Glutamatergic neuron (in vitro differentiated cells): ENCODE measurements at places on chromosomes 16 and 17.

DNA sequence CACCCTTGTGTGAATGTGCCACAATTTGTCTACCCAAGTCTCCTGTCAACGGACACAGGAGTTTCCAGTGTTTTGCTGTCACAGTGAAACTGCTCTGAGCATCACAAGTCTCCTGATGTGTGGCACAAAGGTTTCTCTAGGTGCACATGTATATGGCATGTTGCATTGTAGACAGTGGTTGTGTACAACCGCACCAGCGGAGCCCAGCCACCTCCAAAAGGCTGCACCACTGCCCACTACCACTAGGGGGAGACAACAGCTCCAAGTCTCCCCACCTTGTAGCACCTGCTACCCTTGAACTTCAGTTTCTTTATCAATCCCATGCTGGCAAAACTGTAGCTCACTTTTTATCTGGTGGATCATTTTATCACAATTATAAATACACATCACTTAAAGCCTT lies 95.5 kb upstream of the ZNF469 start:
- peaks cover 3% of the 10 kb centered on the region for H3K27me3 ChIP-seq
- H3K4me3 ChIP-seq = no peak overlapping the region
- peaks cover 14% of the 10 kb centered on the region for H3K4me1 ChIP-seq
- DNase-seq = peak; percentile 43
- no peak overlapping the region for H3K27ac ChIP-seq

DNA sequence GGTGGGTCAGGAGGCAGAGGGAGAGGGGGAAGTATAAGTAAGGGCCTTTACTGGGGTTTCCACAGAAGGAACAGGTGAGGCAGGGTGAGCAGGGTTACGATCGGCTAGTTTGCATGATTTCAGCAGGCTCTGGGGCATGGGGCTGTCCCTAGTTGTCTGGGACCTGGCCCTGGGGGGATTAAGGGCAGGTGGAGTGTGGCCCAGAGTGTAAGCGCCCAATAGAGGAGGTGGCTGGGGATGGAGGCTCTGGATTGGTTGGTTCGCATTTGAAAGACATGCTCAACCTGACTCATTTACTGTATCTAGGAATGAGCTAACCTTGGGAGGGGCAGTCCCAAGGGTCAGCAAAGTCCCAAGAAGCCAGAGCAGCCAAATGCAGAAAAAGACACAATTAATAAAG lies 230.3 kb downstream of the MAP2K4 start:
- peaks cover 3% of the 10 kb centered on the region for H3K27me3 ChIP-seq
- H3K27ac ChIP-seq = no peak overlapping the region
- DNase-seq = no peak
- H3K4me3 ChIP-seq = no peak overlapping the region
- no peaks in the 10 kb centered on the region for H3K36me3 ChIP-seq

DNA sequence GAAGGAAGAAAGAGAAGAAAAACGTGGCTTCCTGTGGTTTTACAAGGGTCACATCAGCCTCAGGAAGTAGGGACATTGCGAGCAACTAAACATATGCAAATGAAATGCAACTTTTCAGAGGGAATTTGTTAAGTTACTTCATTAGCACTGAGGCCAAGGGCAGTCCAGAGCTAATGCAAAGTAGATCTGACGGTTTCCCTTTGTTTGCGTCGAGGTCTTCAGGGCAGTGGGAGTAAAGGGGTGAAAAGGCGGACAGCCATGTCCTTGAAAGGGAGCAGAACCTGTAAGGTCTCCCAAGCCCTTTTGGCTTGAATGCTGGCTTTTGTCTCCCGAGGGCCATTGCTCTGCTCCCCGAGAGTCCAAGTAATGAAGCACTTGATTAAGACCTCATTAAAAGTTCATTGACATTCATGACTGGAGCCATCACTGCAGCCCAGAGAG lies 85.0 kb downstream of the PMP22 start:
- H3K27ac ChIP-seq = peak overlapping the region; percentile 30
- H3K36me3 ChIP-seq = no peaks in the 10 kb centered on the region
- peak overlapping the region; percentile 3 for H3K4me3 ChIP-seq
- DNase-seq = no peak
- H3K27me3 ChIP-seq = no peaks in the 10 kb centered on the region

- H3K27ac ChIP-seq = no peak overlapping the region
- peaks cover 4% of the 10 kb centered on the region for H3K36me3 ChIP-seq
- H3K4me1 ChIP-seq = peaks cover 1% of the 10 kb centered on the region
- H3K27me3 ChIP-seq = peaks cover 3% of the 10 kb centered on the region
- H3K4me3 ChIP-seq = no peak overlapping the region
Observed at GRCh38 chr16:72128701-72129100, 35.1 kb downstream of the DHX38 start.

DNA sequence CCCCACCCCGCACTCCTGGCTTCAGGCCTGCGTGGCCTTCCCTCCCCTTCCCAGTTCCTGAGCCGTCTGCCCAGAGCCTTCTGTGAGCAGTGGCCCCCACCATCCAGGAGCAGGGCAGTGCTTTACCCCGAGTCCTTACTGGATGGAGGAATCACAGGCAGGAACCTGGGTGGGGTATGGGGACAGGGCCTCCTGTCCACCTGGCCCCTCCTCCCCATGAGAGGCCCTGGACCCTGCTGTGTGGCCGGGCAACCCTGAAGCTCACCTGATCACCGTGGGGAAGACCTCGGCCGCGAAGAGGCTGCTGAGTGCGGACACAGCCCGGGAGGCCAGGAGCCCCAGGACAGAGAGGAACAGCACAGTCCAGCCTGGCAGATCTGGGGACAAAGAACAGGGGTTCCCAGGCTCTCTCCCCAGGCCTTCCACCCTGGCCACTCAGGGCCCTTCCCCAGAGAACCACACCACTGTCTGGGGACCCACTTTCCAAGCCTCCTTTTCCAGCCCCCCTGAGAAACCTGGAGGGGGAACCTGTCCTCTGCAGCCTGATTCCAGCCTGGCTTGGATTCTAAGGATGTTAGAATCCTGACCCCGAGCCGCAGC lies 3.2 kb downstream of the SLC22A31 start:
- no peaks in the 10 kb centered on the region for H3K4me1 ChIP-seq
- H3K4me3 ChIP-seq = no peak overlapping the region
- no peak overlapping the region for H3K27ac ChIP-seq
- peaks cover 9% of the 10 kb centered on the region for H3K27me3 ChIP-seq
- DNase-seq = no peak

GRCh38 chr17:8985054-8985701 lies 19.7 kb upstream of the PIK3R5 start:
- H3K4me3 ChIP-seq = no peak overlapping the region
- H3K27me3 ChIP-seq = no peaks in the 10 kb centered on the region
- no peaks in the 10 kb centered on the region for H3K4me1 ChIP-seq
- H3K36me3 ChIP-seq = no peaks in the 10 kb centered on the region

DNA sequence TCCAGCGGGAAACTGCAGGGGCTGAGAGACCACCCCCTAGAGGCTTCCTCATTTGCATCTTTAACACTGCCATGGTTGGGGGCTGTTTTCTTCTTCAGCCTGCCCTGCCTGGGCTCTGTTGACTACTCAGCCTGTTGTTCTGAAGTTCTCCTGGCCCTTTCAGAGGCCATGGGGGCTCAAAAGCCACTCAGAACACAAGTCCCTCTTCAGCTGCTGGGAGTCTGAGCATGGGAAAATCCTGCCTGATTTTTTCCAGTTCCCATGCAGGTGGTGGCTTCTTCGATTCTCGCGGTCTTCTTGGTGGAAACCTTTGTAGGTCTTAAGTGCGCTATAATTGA lies 36.3 kb downstream of the PLCG2 start:
- H3K36me3 ChIP-seq = no peaks in the 10 kb centered on the region
- no peaks in the 10 kb centered on the region for H3K4me1 ChIP-seq
- peaks cover 1% of the 10 kb centered on the region for H3K27me3 ChIP-seq
- H3K4me3 ChIP-seq = no peak overlapping the region
- H3K27ac ChIP-seq = no peak overlapping the region

- no peaks in the 10 kb centered on the region for H3K4me1 ChIP-seq
- DNase-seq = no peak
- no peak overlapping the region for H3K4me3 ChIP-seq
- peaks cover 2% of the 10 kb centered on the region for H3K27me3 ChIP-seq
- H3K27ac ChIP-seq = no peak overlapping the region
Observed at GRCh38 chr16:29126057-29126494, 141.2 kb downstream of the LAT start.

GRCh38 chr17:8488901-8489300 lies 53.2 kb downstream of the NDEL1 start:
- H3K4me1 ChIP-seq = no peaks in the 10 kb centered on the region
- H3K27ac ChIP-seq = no peak overlapping the region
- no peak for DNase-seq
- peaks cover 1% of the 10 kb centered on the region for H3K27me3 ChIP-seq
- peaks cover 13% of the 10 kb centered on the region for H3K36me3 ChIP-seq

DNA sequence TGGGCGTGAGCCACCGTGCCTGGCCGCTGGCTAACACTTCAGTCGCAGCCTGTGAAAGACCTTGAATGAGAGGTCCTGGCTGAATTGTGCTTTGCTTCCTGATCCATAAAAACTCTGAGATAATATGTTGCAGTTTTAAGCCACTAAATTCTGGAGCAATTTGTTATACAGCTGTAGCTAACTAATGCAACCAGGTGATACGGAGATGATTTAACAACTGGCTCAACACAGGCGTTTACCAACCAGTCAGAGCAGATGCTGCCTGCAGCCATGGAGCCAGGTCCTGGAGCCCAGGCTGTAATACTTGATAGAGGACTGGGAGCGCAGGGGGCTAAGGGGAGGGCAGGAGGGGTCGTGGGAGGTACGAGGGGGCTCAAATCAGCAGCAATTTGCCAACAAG lies 50.9 kb downstream of the PLXDC1 start:
- H3K4me3 ChIP-seq = no peak overlapping the region
- H3K36me3 ChIP-seq = no peaks in the 10 kb centered on the region
- no peaks in the 10 kb centered on the region for H3K27me3 ChIP-seq
- peaks cover 4% of the 10 kb centered on the region for H3K4me1 ChIP-seq
- no peak for DNase-seq

- H3K27me3 ChIP-seq = no peaks in the 10 kb centered on the region
- no peak overlapping the region for H3K27ac ChIP-seq
- peaks cover 5% of the 10 kb centered on the region for H3K36me3 ChIP-seq
- peaks cover 8% of the 10 kb centered on the region for H3K4me1 ChIP-seq
- no peak overlapping the region for H3K4me3 ChIP-seq
Observed at GRCh38 chr16:66462912-66463311, 35.8 kb downstream of the BEAN1 start.

DNA sequence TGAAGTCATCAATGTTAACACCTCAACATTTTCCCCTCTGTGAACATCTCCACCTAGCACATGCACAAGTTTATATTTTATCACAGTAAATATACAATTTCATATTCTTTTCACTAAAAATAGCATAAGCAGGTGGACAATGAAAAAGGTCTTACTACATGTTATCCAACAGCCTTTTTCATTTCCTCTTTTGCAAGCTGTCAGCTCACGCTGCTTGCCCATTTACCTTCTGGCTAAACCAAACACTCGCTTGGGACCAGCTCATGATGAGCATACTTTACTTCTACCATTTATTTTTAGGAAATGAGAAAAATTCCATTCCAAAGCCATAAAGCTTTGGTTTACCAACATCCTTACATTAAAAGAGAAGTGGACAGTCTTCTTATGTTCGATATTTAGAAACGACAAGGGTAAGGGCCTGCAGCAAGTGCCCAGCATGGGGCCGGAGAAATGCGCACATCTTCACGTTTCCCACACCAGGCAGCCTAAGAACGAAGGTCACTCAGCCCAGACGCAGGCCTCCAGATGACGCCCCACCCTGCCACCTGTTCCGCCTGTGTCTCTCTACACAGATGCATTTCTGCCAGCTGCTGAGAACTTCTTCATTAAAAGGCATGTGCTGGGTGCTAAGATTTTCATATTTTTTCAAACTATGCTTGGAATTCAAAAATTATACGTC lies 13.9 kb downstream of the SNN start:
- no peak overlapping the region for H3K4me3 ChIP-seq
- H3K36me3 ChIP-seq = no peaks in the 10 kb centered on the region
- peak overlapping the region; percentile 89 for H3K27ac ChIP-seq
- H3K27me3 ChIP-seq = peaks cover 21% of the 10 kb centered on the region
- H3K4me1 ChIP-seq = peaks cover 50% of the 10 kb centered on the region

GRCh38 chr17:17523731-17524490 lies 27.7 kb upstream of the RASD1 start:
- peaks cover 22% of the 10 kb centered on the region for H3K4me1 ChIP-seq
- no peak overlapping the region for H3K4me3 ChIP-seq

GRCh38 chr16:77191259-77191969 lies 424 bp downstream of the MON1B start:
- DNase-seq = no peak
- peaks cover 8% of the 10 kb centered on the region for H3K36me3 ChIP-seq
- H3K4me3 ChIP-seq = peak overlapping the region; percentile 90
- peaks cover 19% of the 10 kb centered on the region for H3K4me1 ChIP-seq
- H3K27me3 ChIP-seq = peaks cover 5% of the 10 kb centered on the region
- peak overlapping the region; percentile 95 for H3K27ac ChIP-seq

DNA sequence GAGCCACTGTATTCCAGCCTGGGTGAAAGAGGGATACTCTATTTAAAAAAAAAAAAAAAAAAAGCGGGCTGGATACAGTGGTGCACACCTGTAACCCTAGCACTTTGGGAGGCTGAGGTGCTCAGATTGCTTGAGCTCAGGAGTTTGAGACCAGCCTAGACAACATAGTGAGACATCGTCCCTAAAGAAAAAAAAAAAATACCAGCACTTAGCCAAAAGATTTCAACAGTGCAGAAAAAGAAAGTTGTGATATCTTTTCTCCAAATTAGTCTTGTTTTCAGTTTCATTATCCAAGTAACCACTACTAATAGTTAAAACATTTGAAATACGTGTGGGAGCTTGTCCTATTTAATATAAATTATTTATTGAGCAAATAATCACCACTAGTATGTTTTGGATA lies 48.7 kb downstream of the TENT4B start:
- DNase-seq = no peak
- no peak overlapping the region for H3K27ac ChIP-seq
- peaks cover 4% of the 10 kb centered on the region for H3K36me3 ChIP-seq
- H3K27me3 ChIP-seq = no peaks in the 10 kb centered on the region

DNA sequence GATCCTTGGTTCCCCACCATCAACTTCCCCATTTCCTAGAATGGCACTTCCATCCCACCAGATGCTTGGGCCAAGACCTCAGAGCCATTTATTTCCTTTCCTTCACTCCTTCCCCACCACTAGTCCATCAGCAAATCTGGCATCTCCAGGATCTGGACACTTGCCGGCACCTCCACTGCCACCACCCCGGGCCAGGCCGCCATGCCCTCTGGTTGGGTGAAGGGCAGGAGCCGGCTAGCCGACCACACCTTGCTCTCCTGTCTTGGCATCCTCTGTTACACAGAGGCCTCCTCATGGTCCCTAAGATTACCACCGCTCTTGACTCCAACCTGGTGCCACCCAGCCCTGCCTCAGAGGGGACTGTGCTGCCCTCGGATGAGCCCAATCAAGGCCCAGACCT lies 104.5 kb downstream of the RMI2 start:
- H3K27me3 ChIP-seq = peaks cover 5% of the 10 kb centered on the region
- DNase-seq = no peak
- no peak overlapping the region for H3K27ac ChIP-seq
- H3K36me3 ChIP-seq = peaks cover 4% of the 10 kb centered on the region
- no peak overlapping the region for H3K4me3 ChIP-seq

- no peaks in the 10 kb centered on the region for H3K36me3 ChIP-seq
- peak overlapping the region; percentile 47 for H3K4me3 ChIP-seq
- no peak for DNase-seq
- H3K27ac ChIP-seq = peak overlapping the region; percentile 59
- peaks cover 16% of the 10 kb centered on the region for H3K4me1 ChIP-seq
Observed at GRCh38 chr16:74607962-74608356, 1.0 kb upstream of the GLG1 start.

- peaks cover 7% of the 10 kb centered on the region for H3K27me3 ChIP-seq
- H3K4me3 ChIP-seq = no peak overlapping the region
- no peaks in the 10 kb centered on the region for H3K36me3 ChIP-seq
- peak overlapping the region; percentile 12 for H3K27ac ChIP-seq
- H3K4me1 ChIP-seq = peaks cover 30% of the 10 kb centered on the region
Observed at GRCh38 chr17:18025241-18025944, 13.6 kb downstream of the ATPAF2 start.

GRCh38 chr17:44348988-44349364 lies 3.9 kb downstream of the GRN start:
- DNase-seq = no peak
- H3K4me1 ChIP-seq = peaks cover 9% of the 10 kb centered on the region
- no peaks in the 10 kb centered on the region for H3K36me3 ChIP-seq
